Stimulated activated CD8-positive, alpha-beta memory T cell treated with anti-CD3 and anti-CD28 coated beads, Interleukin-15, amount 100 ng/mL, for 1 hour (primary cell): ENCODE measurements at places on chromosomes 11 and 22.

- no peak for DNase-seq
Measured at GRCh38 chr22:34814260-34815025, 251.5 kb upstream of the ISX start.

- DNase-seq, result no peak
Measured at GRCh38 chr11:47391711-47392432, 13.5 kb upstream of the SPI1 start.

DNA sequence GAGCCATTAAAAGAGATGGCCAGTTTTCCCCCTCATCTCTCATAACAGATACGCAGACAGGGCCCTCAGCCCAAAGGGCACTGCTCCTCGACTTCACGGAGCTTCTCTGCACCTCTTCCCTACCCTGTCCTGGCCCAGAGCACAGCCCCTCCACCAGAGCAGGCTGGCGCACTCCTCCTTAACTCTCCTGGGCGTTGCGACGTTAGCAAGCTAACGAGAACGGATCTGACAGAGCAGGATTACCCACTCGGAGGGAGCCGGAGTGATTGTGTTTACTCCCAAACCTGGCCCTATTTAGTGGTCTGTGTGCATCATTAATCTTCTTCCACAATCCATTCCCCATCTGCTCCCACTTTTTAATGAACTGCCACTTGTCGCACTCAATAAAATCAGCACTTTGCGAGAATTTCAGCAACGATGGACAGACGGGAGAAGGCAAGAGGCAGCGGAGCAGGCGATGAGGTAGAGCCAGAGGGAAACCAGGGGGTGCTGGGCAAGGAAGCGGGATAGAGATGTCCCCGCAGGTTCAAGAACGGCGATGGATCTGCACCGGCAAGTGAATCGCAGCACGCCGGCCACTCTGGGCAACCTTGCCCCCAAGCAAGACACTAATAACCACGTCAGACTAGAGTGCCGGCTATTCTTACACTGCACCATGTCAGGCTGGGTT lies 159.4 kb downstream of the BUD13 start:
- no peak for DNase-seq

DNA sequence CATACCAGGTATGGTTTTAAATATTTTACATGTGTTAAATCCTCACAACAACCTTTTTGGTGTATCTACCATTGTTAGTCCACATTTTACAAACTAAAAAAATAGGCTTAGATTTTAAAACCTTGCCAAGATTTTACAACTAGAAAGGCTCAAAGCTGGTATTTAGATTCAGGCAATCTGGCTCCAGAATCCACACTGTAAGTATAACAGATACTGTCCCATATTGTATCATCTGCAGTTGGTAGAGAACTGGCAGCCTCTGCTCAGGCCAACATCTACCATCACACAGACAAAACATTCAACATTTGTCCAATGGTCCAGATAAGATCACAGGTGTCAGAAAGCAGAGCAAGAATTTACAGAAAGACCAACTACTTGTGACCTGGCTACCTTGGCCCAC lies 30.9 kb downstream of the CSNK2A3 start:
- DNase-seq, result no peak

- DNase-seq, result no peak
Measured at GRCh38 chr22:44505796-44506354, 7.8 kb upstream of the RTL6 start.

DNA sequence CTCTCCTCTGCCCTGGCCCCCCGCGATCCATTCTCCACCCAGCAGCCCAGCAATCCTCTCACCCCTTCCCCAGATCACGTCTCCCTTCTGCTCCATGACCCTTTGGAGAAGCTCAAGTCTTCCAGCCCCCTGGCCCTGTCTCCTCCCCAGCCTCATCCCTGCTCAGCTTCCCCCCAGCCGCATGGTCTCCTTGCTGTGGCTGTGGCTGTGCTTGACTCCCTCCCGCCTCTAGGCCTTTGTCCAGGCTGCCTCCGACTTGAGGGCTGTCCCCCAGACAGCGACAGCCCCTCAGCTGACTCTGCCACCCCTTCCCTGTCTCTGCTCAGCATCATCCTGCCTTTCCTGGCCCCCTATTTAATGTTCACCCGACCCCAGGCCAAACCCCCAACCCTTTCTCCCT lies 59.3 kb downstream of the CACNA1I start:
- no peak for DNase-seq

DNA sequence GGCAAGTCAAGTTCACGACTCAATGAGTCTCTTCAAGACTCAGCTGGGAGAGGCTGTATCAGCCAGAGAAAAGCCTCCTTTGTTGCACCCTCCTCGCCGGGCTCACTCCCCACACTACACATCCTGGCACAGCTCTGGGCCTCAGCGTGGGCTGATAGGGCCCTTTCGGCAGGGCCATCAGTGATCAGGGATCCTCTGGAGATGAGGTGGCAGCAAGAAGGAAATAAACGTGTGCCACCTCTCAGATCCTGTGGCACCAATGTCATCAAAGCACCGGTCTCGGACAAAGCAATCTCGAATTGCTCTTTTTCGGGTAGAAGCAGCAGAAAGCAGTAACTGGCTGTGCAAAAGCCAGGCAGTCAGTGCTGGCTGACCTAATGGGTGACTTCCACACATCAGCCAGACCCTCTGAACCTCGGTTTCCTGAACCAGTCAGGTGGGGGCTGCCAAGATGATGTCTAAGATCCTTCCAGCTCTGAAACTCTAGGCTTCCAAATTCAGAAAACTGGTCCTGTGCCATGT lies 2.1 kb downstream of the EHD1 start:
- no peak for DNase-seq

GRCh38 chr11:6962673-6963072 lies 36.4 kb downstream of the ZNF215 start:
- DNase-seq, result no peak

DNA sequence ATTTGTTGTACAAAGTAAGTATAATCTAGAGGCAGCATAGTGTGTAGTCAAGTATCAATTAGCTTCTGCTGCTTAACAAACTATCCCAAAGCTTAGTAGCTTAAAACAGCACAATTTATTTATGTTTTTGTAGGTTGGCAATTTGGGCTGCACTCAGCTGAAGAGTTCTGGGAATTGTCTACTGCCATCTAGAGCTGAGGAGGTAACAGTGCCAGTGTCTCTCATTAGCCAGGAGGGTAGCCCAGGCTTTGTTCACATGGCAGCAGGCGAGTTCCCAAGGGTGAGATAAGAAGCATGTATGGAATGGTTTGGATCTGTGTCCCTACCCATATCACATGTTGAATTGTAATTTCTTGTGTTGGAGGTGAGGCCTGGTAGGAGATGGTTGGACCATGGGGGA lies 45.8 kb upstream of the SLN start:
- DNase-seq, result no peak
